ENCODE measurements at places on chromosomes 4 and X. TPM values are rescaled to one million over a fixed set of nuclear protein-coding genes. Genes with fewer than 3 reads are reported as not detected.

GRCh38 chr4:74166135-74166534 lies 8.2 kb downstream of the MTHFD2L start:
- no peak for DNase-seq

DNA sequence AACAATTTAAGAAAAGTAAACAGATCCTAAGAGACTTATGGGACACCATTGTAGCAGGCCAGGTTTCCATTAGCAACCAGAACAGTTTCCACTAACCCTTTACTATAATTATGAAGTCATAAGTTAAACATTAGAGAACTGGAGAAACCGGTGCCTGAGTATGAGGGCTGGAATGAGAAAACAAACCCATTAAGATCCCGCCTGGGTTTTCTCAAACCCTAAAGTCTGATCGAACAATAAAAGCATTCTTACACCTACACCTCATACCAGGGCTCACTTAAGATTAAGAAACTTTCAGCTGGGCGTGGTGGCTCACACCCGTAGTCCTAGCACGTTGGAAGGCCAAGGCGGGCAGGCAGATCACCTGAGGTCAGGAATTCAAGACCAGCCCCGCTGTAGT lies 13.7 kb upstream of the DHX15 start:
- no peak for DNase-seq

GRCh38 chr4:68445111-68445510 lies 2.2 kb upstream of the TMPRSS11E start:
- DNase-seq: no peak

GRCh38 chrX:9370893-9371292 lies 94.0 kb upstream of the TBL1X start:
- no peak for DNase-seq

The UGT2B7 gene
- 81.2 TPM for polyA plus RNA-seq

GRCh38 chrX:153379971-153380581 lies 21.1 kb downstream of the PNMA6E start:
- no peak for DNase-seq

Data from left renal cortex interstitium (tissue), 4 donors.